NB4 (cell line): ENCODE measurements at places on chromosomes 1 and 21.

GRCh38 chr1:198934901-198935305 lies 296.1 kb downstream of the PTPRC start:
- peak; percentile 77 for DNase-seq

- DNase-seq = no peak
Measured at GRCh38 chr1:246139745-246140182, 367.3 kb downstream of the SMYD3 start.

DNA sequence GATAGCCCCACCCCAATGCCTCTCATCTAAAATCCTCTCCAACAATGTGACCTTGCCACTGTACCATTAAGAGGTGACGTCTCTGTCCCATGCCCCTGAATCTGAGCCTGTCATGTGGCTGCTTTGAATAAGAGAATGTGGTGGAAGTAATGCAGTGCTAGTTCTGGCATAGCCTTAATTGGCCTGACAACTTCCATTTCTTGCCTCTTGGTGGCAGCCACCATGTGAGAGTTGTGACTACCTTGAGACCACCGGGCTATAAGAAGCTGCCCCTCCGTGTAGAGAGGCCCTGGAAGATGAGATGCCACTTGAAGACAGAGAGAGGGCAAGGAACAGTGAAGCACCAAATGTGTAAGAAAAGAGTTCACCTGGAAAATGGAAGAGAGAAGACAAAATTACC lies 95.4 kb downstream of the POFUT2 start:
- no peak for DNase-seq

DNA sequence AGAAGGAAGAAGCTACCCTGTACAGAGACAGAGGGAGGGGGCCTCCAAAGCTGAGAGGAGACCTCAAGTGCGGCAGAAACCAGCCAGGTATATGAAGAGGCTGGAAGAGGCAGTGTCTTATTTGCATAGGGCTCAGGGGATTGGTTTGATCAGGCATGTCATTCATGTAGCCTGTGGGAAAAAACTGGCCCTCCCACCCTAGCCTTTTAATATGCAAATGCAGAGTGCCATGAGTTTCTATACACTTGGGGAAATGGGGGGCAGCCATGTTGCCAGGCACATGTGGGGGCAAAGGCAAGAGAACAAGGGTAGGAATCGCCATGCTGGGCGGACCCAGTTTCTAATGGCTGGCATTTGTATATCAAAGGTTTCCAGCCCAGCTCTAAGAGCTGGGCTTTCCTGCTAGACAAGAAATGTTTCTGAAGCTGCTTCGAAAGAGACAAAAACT lies 172.7 kb downstream of the RASAL2 start:
- DNase-seq = no peak

- DNase-seq = no peak
Measured at GRCh38 chr1:76294482-76295194, 220.1 kb downstream of the ST6GALNAC3 start.

GRCh38 chr1:85603086-85603880 lies 22.7 kb downstream of the CCN1 start:
- DNase-seq = no peak

- DNase-seq = peak; percentile 74
Measured at GRCh38 chr21:39125752-39126485, 57.3 kb downstream of the PSMG1 start.

- no peak for DNase-seq
Measured at GRCh38 chr21:36691555-36692041, 7.3 kb upstream of the SIM2 start.

DNA sequence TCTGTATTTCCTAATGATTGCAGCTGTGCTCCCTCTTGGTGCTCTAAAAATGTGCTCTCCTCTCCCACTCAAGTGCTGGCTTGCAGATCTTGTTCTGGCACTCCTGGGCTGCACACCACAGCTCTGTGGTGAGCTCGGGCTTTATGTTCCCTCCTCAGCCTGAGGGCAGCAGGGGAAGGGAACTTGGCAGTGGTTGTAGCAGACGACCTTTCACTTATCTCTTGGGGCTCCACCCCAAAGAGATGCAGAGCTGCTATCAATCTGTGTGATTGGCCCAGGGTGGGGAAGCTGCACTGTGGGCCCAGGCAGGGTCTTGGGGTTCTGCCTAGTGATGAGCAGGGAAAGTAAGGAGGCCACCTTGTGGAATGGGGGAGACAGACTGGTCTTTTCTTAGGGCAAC lies 143.5 kb upstream of the GORAB start:
- DNase-seq = no peak

DNA sequence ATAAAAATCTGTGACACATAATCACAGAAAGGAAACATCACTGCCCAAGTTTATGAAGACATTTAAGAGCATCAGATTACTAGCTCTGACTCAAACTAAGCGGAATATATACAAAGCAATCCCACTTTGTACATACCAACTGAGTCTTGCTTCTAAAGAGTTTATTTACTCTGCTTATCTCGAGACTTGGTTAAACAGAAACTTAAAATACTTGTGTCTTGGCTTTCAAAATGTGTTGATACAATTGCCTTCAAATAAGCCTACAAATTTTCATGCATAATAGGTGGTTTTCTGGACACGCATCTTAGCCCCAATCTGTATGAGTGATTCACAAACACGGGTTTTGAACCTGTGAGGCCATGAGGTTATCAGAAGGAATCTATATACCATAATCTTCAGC lies 21.0 kb downstream of the CD160 start:
- no peak for DNase-seq

DNA sequence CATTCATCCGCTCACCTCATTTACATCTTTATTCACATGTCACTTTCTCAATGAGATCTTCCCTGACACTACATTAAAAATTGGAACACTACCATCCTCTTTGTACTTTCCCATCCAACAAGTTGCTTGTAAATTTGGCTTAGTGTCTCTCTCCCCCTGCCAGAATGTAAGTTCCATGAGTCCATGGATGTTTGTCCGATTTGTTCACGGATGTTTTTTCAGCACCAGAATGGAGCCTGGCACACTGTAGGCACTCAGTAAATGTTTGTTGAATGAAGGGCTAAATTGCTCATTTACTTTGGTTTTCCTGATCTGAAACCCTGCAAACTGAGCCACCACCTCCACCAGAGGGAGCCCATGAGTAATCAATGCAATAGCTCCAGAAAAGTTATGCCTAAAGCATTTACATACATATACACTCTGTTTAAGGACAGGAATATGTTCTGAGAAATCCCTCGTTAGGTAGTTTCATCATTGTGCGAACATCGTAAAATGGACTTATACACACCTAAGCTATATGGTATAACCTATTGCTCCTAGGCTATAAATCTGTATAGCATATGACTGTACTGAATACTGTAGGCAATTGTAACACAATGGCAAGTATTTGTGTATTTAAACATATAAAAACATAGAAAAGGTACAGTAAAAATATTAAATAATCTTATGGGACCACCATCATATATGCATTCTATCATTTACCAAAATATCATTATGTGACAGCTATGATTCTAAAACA lies 2.8 kb upstream of the EYA3 start:
- DNase-seq = peak; percentile 84

GRCh38 chr1:67801903-67802302 lies 31.4 kb downstream of the GNG12 start:
- no peak for DNase-seq

DNA sequence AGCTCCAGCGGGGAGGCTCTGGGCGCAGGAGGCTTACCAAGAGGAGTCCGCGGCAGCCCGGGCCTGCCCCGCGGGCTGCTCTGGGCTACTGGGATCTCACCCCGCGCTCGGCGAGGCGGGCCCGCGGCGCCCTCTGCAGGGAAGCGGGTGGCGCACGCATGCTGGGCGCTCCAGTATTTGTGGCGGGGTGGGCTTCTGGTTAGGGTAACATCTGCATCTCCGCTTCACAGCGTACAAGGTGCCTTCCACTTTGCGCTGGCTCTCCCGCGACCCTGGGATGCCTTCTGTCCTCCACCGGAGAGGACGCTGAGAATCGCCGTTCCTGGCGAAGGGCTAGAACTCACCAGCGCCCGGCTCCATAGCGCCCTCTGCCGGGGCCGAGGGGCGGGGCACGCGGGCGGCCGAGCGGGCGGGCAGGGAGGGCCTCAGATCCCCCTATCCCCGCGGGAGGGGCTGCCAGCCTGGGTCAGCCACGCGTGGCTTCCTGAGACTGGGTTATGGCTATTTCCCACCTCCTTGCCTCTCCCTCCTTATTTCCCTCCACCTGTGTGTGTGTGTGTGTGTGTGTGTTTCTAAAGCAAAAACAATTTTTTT lies 46.6 kb upstream of the CTBS start:
- DNase-seq = peak; percentile 88

DNA sequence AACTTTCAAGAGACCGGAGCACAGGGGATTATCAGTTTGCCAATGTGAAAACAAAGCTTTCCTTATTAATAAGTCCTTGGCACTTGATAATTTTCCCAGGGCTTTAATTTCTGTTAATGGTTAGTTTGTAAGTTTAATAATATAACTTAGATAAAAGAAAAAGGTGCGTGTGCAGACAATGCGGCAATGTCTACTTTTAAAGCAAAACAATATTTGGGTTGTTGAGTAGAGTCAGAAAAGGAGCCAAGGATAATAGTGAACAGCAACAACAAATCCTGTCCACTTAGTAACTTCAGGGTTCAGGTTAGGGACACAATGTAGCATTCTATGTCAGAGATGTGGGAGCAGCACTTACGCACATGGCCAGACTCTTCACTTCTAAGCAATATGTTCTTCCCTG lies 469.6 kb upstream of the NFIA start:
- no peak for DNase-seq

DNA sequence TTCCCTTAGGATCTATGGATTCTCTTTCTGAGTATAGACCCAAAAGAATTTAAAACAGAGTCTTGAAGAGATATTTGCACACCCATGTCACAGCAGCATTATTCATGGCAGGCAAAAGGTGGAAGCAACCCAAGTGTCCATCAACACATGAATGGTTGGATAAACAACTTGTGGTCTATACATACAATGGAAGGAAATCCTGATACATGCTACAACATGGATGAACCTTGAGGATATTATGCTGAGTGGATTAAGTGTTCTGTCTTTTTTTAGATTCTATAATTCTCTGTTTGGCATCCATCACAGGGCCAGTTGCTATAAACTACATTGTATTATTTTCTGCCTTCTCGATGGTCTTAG lies 39.8 kb downstream of the PTPN14 start:
- no peak for DNase-seq
